HepG2 (cell line): ENCODE measurements at places on chromosomes 4 and X. TPM values are rescaled to one million over a fixed set of nuclear protein-coding genes. Genes with fewer than 3 reads are reported as not detected.

DNA sequence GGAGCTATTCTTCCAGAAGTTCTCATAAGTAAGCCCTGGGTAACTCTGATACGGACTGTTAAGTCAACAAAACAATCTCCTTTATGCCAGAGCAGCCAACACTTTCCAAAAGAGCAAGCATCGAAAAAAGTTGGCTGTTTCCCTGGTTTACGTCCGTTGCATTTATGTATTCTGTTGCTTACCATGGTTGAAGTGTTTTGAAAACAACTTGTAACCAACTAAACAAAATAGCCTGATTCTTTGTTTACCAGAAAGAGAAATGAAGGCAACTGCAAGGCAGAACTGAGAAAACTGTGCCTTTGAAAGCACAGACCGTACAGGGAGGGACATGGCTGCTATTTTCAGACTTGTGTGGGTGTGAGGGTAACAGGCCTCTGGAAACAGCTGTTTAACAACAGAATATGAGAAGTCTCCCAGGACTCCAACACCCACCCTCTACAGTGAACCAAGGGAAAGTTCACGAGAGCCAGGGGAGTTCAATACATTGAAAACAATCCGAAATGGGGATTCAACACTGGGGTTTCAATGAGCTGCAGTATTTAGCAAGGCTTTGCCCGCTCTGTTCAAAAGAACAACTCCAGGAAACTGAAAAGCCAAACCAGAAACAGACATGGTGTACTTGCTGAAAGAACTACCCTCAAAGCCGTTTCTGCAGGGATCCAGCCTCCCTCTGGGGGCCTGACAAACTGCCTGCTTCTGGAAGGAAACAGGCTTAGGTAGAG is 95.8 kb upstream of the EGFL6 start:
- no peak for DNase-seq

DNA sequence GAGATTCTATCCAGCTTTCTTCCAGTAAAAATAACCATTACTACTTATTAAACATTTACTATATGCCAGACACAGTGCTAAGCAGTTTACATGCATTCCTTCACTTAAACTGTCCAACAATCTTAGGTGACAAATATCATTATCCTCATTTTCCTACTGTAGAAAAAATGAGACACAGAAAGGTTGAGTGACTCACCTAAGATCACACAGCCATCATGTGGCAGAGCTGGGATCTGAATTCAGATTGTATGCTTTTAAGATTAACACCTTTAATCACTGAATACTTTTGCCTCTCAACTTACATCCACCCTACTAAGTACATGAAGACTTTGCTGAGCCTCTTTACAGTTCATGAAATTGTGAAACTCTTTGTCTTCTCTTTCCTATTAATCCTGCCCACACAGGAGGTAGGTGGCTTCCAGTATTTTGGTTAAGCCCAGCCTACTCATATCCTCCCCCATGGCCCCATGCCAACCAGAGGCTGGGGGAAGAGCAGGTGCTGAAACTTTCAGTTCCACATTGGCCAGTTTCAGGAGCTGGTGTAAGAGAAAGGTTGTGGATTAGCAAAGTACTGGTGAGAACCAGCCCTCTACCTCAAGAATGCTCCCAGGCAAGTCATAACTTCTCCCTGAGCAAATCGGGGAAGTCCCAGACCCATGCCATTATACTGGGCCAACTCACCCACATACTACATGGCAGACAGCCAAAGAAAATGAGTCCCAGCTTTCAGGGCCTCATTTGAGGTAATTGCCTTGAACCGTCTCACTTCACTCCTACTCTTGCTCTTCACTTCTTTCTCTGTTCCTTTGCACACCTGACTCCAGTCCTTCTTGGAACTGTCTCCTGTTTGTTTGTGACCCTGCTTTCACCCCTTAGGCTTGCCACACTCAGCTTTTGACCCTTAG is 211.1 kb downstream of the GUCY2F start:
- no peak for DNase-seq

The TAPT1 gene
- polyA plus RNA-seq, result 23.3 and 25.3 TPM in 2 replicates

DNA sequence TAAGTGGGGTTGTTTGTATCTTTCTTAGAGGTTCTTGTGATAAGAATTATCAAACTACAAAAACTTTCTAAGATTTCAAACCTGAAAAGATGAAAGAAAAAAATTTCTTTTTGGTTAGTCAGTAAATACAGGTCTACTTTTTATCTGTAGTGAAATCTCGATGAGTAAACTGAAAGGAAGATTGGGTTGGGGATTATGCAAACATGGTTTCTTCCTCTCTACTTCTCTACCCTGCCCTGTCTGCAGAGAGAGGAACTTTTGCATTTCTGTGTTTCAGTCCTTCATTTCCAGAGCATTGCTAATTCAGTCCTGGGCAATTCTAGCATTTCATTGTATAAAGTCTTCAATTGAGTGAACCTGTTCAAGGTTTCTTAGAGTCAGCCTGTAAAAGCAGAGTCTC is 51.6 kb upstream of the IL2 start:
- no peak for DNase-seq

DNA sequence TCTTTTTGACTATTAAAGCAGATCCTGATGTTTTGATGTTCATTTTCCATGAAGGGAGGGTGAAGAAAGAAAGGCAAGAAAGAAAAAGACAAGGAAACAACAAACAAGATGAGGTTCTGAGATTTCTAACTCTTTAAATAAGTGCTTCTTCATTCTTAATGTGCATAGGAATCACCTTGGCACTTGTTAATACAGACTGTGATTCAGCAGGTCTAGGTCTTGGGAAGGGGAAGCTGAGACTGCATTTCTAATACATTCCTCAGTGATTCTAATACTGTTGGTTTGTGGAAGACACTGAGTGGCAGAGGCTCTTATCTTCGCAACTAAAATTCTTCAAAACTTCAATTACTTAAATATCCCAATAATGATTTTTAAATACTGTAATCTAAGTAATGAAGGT is 95.2 kb upstream of the NAP1L5 start:
- DNase-seq, result no peak
